ENCODE measurements at places on chromosomes 5 and 9.

- DNase-seq: no peak
Observed at GRCh38 chr5:14760548-14761002, 96.1 kb downstream of the OTULIN start.

GRCh38 chr5:150119421-150120061, 33.2 kb upstream of the CSF1R start:
- DNase-seq: no peak

DNA sequence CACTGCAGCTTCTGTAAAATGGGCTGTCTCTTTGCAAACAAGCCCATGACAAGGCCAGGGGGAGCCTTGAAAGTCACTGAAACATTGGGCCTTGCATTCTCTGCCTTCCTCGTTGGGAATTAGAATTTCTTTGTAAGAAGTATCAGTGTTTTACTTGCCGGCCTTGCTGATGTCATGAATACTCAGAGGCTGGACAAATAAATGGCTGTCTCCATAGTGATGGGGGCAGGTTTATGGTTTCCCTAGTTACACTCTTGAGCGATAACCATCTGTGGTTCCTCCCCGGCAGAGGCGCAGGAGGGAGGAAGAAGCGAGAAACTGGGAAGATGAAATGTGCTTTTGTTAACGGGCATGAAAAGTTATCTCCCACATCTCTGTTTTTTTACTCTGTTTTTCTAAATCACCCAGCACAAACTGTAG, 272.7 kb upstream of the PANK3 start:
- no peak for DNase-seq

- no peak for DNase-seq
Observed at GRCh38 chr5:6907320-6907918, 194.2 kb downstream of the TENT4A start.

- DNase-seq: no peak
Observed at GRCh38 chr9:31236344-31236743, 1148.1 kb upstream of the ACO1 start.

GRCh38 chr5:131379723-131380122, 115.9 kb downstream of the CDC42SE2 start:
- no peak for DNase-seq

- DNase-seq: no peak
Observed at GRCh38 chr9:116147821-116148220, 5.8 kb upstream of the PAPPA start.

DNA sequence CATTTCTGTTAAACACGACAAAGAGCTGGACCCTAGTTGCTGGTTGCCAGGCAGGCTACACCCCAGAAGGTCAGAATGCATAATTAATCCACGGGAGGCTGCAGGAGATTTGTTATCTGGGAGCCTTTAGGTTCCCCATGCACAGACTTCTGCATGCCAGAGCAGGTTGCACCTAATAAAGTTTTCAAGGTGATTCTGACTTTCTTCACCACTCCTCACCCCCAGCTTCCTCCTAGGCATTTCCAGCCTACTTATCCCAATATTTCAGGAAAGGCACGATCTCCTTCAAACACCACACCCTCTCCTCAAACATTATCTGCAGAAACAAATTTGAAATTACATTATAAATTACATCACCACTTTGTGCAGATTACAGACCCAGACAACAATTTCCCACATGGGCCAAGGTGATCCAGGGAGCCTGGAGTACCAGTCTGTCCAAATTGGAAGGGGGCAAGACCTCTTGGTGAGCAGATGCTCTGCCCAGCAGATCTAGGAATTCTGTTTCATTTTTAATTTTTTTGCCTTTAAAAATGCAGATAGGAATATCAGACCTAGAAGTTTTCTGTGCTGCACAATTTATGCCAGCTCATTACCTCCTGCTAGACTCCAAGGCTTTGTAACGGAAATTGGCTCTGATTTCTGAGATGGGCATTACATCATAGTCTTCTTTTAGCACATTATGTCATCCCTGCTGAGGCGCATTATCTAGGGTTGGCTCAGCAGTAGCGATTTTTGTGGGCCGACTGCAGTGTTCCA, 363.4 kb upstream of the SLC30A5 start:
- DNase-seq: no peak

GRCh38 chr9:99828054-99828416, 6.3 kb downstream of the NR4A3 start:
- no peak for DNase-seq

DNA sequence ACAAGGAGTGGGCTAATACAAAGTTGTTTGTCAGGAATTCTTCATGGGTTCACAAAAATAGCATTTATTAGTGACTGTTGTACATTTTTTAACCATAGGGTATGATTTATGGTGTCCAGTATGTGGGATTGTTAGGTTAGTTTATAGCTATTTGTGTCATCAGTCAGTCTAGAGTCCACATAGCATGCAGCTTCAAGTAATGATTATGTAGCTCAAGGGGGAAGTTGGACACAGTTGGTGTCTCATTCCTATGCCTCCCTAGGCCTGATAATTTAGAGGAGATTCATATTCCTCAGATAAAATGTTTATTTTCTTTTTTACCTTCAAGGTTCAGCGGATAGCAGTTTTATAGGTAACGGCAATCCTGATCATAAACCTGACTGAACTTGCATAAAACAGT, 153.8 kb downstream of the OXCT1 start:
- DNase-seq: no peak

DNA sequence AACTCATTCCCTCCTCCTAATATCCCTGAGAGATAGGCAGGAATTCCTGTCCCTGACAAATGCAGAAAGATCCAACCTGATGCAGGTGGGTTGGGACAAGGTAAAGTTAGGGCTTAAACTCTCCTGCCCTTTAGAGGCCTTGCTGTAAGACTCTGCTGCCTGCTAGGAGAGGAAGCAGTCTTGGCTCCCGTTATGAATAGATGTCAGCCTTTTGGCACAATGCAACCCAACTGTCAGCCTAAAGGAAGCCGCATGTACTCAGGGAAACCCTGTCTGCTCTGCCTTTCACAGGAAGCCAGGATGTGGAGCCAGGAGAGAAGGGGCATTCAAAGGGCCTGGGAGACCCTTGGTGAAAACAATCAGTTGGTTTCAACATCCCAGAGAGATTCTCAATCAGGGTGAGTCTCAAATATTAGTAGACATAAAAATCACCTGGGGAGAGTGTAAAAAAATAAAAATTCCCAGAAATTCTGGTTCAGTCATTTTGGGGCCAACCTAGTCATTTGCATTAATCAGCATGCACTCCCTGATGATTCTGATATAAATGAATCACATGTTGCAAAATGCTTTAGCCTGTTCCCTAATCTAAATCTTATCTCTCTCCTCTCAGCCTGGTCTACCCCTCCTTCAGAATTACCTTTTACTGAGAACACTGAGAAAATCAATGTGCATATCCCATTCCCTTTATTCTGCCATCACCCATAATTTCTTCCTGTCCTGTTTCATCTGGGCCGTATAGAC, 136.2 kb upstream of the TRIM32 start:
- DNase-seq: no peak

GRCh38 chr5:124477062-124477461, 269.4 kb downstream of the ZNF608 start:
- no peak for DNase-seq

- DNase-seq: no peak
Observed at GRCh38 chr5:155926031-155926430, 400.9 kb upstream of the SGCD start.

DNA sequence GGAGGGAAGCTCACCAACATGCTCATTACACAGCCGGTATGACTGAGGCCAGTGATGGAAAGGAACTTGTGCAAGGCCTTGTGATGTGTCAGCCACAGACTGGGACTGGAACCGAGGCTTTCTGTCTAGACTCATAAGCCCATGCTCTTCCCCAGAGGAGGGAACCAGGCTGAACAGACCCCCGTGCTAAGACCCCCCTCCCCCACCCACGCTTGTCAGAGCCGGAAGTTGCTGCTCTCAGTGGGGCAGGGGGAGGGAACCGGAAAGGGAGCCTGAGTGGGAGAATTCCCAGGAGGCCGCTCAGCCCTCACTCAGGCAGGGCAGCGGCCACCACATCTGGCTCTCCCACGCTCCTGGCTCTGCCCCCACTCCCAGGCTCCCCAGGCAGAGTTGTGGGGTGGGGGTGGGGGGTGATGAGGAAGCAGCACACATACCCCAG, 4.1 kb upstream of the PDGFRB start:
- DNase-seq: no peak

DNA sequence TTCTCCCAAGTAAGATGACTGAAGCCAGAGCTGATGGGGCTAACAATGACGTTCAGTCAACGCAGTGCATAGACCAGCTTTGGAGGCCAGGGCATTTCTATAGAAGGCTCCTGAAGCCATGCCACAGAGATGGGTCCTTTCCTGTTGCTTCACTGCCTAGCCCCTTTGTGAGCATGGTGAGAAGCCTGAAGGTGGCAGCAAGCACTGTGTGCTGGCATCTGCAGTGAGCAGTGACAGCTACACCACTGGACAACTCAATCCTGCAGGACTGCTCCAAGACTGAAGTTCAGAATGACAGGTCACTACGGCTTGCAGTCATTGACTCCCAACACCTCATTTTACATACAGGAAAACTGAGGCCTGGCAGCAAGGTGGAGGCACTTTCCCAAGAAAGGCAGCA, 229.0 kb downstream of the TSSK1B start:
- no peak for DNase-seq

DNA sequence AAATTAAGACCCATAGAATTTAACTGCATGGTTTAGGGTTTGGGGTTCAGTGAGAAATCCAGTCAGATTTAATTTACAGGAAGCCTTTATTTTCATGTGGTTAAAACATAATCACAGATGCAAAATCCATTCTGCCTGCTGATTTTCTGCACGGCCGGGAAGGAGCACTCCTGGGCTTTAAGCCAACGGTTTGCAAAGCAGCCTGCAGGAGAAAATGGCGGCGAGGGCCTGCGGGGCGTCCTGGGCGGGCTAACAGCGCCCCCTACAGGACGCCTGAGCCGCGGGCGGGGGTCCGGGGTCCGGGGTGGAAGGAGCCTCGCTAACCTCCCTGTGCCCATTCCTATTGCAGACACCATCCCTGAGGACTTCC, 47.6 kb downstream of the THBS4 start:
- peak; percentile 47 for DNase-seq

GRCh38 chr5:111427762-111428161, 84.6 kb downstream of the STARD4 start:
- DNase-seq: no peak

- no peak for DNase-seq
Observed at GRCh38 chr9:20582150-20582549, 40.1 kb downstream of the MLLT3 start.

- peak; percentile 67 for DNase-seq
Observed at GRCh38 chr9:92133949-92134604, 18.9 kb upstream of the SPTLC1 start.

DNA sequence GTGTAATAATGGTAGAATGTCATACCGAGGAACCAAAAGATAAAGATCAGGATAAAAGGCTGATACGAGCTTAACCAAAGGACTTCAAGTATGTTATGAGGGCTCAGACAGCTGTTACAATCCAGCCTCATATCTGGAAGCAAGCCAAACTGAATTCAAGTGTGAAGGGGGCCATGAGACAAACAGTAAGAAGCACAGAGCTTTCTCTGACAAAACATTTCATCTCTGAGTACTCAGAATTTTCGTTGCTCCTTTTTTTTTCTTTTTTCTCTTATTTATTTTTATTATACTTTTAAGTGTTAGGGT, 52.9 kb upstream of the CD180 start:
- DNase-seq: no peak

- no peak for DNase-seq
Observed at GRCh38 chr5:34524123-34524522, 132.0 kb upstream of the RAI14 start.

DNA sequence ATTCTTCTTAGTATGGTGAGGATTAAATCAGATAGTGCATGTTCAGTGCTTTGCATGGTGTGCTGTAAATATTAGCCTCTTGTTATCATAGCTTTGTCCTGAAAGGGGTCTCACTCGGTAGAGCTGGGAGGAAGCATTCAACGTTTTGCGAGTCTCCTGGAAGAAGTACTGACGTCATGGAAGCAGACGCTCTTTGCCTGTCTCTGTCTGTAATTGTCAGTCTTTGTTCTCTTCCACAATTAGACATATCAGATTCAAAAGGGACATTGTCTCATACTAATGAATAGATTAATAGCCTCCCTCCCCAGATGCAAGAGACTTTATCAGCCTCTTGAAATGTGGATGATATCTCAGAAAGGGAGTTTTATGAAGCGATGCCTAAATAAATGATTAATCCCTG, 91.8 kb upstream of the CXCL14 start:
- no peak for DNase-seq

GRCh38 chr5:14700478-14701436, 36.2 kb downstream of the OTULIN start:
- no peak for DNase-seq

- DNase-seq: no peak
Observed at GRCh38 chr5:103624675-103625074, 62.1 kb upstream of the NUDT12 start.

- no peak for DNase-seq
Observed at GRCh38 chr5:1069720-1070088, 42.2 kb downstream of the SLC12A7 start.

- no peak for DNase-seq
Observed at GRCh38 chr9:78215706-78216105, 20.2 kb upstream of the CEP78 start.

DNA sequence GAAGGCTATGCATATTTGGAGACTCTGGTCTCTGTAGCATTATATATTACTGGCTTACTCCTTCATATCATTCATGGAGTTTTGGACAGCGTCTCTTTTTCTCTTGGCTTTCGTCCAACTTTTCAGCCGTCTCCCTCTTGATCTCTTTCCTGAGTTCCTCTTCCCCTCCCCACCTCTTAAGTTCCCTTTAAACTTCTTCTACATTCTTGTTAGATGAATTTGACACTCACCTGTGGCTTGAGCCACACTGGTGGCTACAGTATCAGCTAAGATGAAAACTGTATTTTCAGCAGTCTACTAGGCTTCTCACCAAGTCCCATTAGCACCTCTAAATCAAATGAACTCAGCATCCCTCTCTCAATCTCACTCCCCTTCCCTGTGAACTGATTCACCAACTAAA, 128.1 kb downstream of the STARD4 start:
- DNase-seq: no peak

DNA sequence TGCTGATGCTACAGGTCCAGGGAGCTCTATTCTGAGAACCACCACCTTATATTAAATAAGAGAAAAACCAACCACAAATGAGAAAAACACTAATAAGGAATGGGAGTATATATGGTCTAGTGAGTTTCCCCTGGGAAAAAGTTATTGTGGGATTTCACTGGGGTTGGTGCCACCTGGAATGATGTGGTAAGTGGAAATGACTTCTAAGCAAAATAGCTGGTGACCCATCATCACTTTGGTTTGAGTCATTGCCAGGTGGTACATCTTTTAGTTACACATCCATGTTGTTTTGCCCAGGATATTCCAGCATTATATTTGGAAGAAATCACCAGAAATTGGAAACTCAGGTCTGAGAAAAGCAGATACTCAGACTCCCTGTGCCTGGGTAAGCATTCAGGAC, 437.3 kb downstream of the DTWD2 start:
- DNase-seq: no peak

GRCh38 chr5:137333928-137334327, 165.2 kb downstream of the SPOCK1 start:
- DNase-seq: no peak
